ENCODE measurements at places on chromosomes 4 and X. TPM values are rescaled to one million over a fixed set of nuclear protein-coding genes. Genes with fewer than 3 reads are reported as not detected.

The NSUN7 gene
- 15.9 TPM for total RNA-seq

The DUSP21 gene
- not detected for total RNA-seq

The NPY5R gene
- total RNA-seq: 5.7 TPM

The MAGEA6 gene
- not detected for total RNA-seq

The TMEM31 gene
- 0.55 TPM for total RNA-seq

The SPIN4 gene
- 23.3 TPM for total RNA-seq

- DNase-seq: no peak
Measured at GRCh38 chr4:143412420-143412758, 75.7 kb downstream of the GAB1 start.

DNA sequence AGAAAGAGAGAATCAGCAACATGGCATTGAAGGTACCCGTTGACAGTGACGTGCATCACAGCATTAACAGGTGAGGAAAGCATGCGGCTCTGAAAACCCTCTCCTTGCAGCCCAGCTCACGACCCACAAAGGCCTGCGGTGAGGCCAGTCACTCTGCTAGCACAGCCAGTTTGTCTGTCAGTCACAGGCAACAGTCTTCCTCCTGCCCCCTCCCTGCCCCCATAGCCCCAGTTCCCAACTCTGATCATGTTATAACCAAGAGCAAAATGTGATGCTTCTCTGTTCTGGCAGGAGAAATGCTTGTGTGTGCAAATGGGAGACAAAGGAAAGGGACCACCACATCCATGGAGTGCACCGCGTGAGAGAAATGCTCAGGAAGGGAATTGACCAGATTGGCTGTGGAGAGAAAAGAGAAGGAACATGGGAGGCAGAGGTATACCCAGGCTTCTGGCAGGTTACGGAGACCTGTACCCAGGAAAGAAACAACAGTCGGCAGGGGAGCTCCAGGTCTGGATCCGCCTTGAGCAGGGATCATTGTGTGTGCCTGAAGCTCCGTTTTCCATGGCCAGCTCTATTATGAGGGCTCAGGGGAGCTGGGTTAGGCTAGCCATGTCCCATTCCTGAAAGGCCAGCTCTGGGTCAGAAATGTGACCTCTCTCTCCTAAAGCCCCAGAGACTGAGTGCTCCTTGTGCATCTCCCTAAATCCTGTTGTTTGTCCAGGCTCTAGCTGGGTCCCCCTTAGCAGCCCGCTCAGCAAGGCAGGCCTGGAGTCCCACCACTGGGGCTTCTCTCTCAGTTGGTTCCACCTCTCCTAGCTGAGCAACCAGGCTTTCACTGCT is 139.7 kb upstream of the MAMLD1 start:
- no peak for DNase-seq

DNA sequence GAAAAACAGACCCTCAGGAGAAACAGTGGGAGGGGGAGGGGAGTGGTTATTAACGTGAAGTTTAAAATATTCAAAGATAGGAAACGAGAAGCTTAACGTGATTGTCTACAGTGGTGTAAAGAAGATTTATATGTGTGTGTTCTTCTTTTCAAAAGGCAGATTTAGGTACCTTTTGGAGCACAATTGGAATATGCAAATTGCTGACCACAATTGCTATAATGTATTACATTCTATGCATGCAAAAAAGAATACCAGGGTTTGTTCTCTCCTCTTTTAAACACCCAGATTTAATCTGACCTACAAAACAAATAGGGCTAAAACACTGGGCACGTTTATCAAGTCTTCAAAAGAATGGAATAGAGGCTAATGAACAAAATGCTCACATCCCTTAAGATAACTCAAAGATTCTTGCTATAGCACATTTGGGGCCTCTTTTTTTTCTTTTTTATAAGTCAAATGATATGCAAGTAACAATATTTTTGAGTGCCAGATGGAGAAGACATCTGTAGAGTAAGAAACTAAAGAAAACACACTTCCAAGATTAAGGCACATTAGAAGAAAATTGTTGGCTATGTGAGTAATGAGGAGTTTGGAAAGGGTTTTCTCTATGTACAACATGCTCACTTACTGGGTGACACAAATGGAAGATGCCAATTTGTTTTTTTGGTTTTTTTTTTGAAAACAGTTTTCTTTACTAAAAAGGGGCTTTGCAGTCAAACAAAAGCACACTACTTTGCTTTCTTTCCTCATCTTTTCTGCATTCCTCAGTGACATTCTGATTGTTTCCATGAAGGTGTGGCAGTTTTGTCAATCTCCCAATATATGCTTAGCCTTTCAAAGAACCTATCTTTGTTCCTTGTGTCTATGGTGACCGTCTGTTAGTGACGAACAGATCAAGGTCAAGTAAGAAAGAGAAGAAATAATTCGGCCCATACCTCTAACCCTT is 240.3 kb downstream of the PALLD start:
- no peak for DNase-seq

GRCh38 chr4:3041192-3042142 is 32.9 kb downstream of the HTT-AS start:
- DNase-seq: peak; percentile 55

GRCh38 chrX:110992611-110993010 is 103.4 kb upstream of the PAK3 start:
- DNase-seq: peak; percentile 67

DNA sequence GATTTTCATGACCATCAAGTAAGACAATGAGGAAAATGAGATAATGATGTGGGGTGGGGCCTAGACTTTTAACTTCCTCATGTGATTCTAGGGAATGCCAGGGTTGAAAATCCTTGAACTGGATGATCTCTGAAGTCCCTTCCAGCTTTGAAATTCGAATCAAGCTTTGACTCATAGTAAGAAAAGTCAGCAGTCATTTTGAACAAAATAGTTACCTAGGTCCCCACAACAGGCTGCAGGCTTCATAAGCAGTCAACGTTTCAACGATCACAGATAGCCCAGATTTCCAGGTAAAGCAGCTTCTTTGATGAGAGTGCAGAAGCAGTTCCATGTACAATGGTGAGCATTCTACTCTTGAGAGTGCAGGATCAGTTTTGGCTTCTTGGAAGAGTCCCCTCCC is 93.7 kb downstream of the GRIA3 start:
- no peak for DNase-seq

DNA sequence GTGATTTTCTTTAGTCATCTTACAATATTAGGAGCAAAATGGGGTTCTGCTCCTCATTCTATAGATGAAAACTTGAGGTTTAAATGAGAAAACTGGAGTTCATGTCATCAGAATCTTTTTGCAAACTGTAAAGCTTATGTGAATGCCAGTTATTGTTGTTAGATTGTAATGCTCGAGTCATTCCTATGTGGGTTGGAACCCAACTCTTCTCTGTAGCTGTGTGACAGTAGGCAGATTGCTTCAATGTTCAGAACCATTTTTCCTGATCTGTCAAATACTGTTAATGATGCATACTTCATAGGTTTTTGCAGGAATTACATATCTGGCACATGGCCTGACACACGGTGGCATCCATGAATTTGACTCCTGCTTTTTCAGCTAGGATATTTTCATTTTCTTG is 178.9 kb downstream of the RAPGEF2 start:
- DNase-seq: no peak

GRCh38 chr4:80072228-80072743 is 743 bp downstream of the ANTXR2 start:
- DNase-seq: peak; percentile 73

- DNase-seq: no peak
Measured at GRCh38 chrX:132375941-132376340, 112.9 kb downstream of the MBNL3 start.

DNA sequence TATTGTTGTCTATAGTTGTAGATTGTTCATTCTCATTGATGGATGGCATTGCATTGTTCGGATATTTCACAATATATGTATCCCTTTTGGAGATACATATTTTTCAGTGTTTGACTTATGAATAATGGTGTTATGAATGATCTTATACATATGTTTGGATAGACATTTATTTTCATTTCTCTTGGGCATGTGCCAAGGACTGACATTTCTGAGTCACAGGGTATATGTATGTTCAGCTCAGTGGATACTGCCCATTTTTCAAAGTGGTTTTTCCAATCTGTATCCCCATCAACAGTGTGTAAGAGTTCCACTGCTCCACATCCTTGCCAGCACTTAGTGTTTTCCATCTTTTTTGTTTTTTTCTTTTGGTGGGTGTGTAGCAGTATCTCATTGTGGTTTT is 45.0 kb upstream of the RAB40AL start:
- no peak for DNase-seq

GRCh38 chrX:82945332-82945731 is 562.8 kb upstream of the POU3F4 start:
- no peak for DNase-seq

DNA sequence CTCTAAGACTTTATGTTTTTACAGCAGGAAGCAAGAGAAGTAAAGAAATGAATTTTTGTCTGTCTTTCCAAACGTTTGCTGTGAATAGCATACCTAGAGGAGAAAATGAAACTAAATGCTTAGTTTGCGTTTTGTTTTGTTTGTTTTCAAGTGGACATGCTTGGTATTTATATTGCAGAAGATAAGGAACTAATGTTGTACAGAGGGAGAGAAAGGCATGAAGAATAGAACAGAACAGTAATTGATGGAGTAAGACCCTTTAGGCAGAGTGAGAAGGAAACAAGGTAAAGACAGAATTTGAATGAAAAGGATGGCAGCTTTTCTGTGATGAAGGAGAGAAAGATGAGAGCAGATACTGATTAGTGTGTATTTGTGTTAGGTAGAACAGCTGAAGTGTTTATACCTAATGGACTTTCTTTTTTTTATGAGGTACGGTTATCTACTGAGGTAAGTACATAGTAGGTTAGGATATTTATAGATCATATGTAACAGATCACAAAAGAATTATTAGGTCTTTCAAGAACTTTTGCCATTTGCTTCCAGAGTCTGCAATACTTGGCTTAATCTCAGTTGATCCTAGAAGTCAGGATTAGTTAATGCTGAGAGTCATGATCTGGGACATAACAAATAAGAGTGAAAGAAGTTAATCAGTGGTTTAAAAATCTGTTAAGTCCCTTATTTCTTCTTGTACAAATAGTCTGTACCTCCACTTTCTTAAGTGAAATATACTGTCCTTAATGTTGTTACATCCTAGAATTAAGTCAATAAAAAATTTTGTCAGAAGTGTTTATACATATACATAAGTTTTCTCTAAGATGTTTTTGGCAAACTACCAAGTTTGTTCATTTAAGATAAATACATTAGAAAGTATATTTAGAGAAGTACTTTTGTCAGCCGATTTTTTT is 36.8 kb downstream of the FABP2 start:
- no peak for DNase-seq

- DNase-seq: no peak
Measured at GRCh38 chr4:83125738-83126141, 11.2 kb upstream of the PLAC8 start.

DNA sequence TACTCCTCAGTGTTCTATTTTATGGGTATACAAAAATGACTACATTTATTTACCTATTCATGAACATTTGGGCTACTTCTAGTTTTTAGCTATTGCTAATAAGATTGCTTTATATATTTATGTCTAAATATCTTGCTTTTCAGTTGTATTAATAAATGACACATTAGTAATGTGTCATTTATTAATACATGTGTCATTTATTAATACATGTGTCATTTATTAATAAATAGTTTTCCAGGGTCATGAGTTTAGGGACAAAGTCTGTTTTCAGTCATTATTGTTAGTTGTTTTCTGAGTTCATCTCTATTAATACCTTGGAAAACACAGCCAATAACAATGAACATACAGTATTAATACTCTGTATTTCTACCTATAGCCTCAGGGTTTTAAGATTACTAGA is 1630.7 kb upstream of the IGFBP7 start:
- DNase-seq: no peak

DNA sequence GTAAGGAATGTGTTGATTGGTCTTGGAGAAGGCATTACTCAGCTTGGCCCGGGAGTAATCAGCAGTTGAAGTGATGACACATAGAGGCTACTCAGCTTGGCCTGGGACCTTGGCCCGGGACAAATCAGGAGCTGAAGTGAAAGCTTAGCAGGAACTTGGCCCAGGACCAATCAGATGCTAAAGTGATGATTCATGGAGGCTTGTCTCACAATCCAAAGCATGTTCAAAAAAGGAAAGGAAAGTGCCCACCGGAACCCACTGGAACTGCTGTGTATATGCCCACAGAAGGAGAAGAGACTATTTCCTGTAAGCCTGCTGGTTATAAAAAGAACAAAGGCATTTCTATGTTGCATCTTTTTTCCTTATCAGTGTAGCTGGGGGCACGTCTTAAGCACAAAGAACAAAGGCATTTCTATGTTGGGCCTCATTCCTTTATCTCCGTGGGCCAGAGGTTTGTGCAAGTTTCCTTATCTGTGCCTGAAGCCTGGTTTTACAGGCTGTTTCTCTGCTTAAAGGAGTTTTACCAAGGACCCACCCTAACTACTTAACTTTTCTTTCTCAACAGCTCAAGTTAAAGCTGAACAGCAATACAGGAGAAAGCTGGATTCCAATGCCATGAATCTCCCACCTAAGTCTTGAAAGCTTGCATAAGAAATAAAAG is 1176.7 kb downstream of the NLGN4X start:
- no peak for DNase-seq

DNA sequence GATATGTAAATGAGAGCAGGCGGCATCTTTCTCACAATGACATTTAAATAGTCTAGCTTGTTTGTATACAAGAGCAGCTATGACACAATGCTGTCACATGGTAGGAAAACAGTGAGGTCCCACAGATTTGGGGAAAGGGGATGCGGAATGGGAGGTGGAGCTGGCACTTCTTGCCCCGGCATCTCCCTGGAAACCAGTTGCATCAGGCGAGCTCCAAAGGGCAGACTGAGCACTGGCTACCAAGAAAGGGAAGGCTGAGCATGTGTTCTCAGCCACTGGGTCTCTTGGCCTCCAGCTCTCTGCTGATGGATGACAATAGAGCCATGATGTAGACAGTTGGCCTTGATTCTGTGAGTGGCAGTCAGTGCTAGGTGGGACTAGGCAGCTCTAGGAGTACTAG is 109.0 kb downstream of the UCHL1 start:
- no peak for DNase-seq

DNA sequence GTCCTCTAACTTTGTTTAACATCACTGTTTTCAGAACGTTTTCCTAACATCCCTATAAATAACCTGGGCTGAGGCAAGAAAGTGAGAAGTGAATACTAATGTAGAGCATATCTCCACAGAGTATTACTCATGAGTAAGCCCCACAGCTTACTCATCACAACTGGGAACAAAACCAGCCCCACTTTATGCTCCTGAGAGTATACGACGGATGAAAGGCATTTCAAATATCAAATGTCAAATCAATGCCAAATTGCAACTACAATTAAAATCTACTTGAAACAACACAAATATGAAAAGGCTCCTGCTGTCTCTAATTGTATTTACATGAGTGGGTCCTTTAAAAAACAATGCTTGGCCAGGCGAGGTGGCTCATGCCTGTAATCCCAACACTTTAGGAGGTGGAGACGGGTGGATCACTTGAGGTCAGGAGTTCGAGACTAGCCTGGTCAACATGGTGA is 41.2 kb downstream of the SH3RF1 start:
- DNase-seq: no peak

GRCh38 chr4:39569209-39569608 is 42.0 kb upstream of the UGDH start:
- DNase-seq: no peak

- DNase-seq: no peak
Measured at GRCh38 chr4:153553819-153554170, 87.6 kb downstream of the TMEM131L start.

Measured in H9 (cell line).